ENCODE measurements at places on chromosomes 1 and 21.

DNA sequence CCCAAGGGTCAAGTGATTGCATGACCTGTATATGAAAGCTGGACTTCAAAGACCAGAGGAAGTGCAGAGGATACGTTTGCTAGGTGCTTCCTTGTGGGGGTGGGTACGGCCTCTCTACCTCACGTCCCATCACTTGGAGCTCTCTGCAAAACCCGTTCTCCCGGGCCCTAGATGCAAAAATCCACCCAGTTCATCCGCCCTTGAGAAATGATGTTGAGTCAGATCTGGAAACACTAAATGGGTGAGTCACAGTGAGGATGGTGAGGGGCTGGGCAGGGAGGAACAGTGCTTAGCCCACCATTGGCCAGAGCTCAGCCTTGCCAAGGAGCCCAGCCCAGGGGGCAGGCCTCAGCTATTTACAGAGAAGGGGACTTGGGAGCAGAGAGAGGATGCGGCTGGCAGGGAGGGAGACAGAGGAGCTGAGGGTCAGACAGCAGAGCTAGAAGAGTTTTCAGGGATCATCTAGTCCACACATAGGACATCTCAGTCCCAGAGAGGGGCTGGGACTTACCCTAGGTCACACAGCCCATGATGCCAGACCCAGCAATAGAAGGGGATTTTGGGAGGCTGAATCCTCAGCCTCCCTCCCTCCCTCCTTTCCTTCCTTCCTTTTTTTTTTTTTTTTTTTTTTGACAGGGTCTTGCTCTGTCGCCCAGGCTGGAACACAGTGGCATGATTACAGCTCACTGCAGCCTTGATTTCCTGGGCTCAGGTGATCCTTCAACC lies 14.6 kb downstream of the ARHGEF10L start:
- no peak for DNase-seq

DNA sequence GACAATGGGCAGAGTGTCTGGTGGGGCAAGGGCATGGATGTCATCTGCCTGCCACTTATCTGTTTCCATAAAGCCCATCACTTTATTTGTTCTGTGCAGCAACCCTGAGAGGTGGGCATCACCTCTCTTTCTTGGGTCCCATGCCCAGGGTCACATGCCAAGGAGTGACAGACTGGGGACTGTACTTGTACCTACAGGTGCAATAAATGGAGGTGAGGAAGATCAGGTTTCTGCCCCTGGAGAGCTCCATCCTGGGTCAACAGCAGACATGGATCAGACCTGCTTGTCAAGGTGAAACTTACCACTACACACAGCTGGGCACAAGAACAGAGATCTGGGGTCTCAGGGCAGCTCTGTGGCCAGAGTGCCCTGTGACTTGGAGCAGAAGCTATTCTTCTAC lies 18.4 kb upstream of the PRDM16 start:
- no peak for DNase-seq

- no peak for DNase-seq
Measured at GRCh38 chr1:228347181-228347580, 59.5 kb downstream of the TRIM11 start.

DNA sequence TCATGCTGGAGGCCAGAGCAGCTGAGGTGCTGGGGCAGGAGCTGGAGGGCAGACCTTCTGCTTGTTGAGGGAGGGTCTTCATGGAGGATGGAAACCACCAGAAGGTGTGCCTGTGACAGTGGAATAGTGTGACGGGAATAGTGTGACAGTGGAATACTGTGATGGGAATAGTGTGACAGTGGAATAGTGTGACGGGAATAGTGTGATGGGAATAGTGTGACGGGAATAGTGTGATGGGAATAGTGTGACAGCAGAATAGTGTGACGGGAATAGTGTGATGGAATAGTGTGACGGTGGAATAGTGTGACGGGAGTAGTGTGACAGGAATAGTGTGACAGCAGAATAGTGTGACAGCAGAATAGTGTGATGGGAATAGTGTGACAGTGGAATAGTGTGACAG lies 325.1 kb downstream of the HHAT start:
- no peak for DNase-seq

DNA sequence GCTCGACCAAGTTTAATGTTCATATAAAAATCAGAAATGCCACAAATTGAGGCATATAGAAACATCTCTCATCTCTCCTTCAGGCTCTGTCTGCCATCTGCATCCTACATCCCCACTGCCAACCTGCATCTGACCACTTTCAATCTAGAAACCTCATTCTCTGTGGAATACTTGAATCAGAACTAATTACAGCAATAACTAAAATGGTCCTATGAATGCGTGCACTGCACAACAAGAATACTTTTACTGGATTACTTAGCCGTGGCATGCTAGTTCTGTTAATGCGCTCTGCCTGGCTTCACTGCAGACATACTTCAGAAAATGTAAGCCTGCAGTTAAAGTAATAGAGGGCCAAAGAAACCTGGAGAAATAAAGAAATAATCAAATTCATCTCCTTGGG lies 89.8 kb upstream of the NR5A2 start:
- no peak for DNase-seq

GRCh38 chr1:220044678-220045355 lies 1.5 kb downstream of the EPRS1 start:
- no peak for DNase-seq

DNA sequence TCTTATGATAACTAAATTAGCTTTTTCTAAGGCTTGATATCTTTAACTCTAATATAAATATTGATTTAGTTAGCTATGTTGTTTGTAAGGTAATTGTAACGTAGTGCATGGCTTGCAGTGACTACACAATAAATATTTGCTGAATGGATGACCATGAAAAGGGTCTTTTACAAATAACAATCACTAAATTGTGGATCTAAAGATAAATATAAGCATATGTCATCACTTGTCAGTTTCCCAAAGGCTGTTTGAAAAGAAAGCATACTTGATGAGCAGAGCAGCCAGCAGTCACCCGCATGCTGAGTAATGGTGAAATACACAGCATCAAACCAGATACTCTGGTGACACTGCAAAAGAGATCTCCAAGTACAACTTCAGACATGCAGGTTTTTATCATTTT lies 92.5 kb upstream of the FMN2 start:
- peak; percentile 49 for DNase-seq

GRCh38 chr1:1069711-1070676 lies 4.1 kb downstream of the RNF223 start:
- DNase-seq, result no peak

GRCh38 chr1:54167422-54168139 lies 14.8 kb upstream of the CDCP2 start:
- DNase-seq, result no peak

- no peak for DNase-seq
Measured at GRCh38 chr1:67935560-67935959, 102.3 kb upstream of the GNG12 start.

GRCh38 chr1:41547336-41547735 lies 62.9 kb upstream of the EDN2 start:
- DNase-seq, result no peak

GRCh38 chr21:14545906-14546480 lies at the start of gene SAMSN1:
Gene SAMSN1 (minus strand): TSS chr21:14546315. CDS start chr21:14546261, 54 bp downstream.
- DNase-seq, result no peak

DNA sequence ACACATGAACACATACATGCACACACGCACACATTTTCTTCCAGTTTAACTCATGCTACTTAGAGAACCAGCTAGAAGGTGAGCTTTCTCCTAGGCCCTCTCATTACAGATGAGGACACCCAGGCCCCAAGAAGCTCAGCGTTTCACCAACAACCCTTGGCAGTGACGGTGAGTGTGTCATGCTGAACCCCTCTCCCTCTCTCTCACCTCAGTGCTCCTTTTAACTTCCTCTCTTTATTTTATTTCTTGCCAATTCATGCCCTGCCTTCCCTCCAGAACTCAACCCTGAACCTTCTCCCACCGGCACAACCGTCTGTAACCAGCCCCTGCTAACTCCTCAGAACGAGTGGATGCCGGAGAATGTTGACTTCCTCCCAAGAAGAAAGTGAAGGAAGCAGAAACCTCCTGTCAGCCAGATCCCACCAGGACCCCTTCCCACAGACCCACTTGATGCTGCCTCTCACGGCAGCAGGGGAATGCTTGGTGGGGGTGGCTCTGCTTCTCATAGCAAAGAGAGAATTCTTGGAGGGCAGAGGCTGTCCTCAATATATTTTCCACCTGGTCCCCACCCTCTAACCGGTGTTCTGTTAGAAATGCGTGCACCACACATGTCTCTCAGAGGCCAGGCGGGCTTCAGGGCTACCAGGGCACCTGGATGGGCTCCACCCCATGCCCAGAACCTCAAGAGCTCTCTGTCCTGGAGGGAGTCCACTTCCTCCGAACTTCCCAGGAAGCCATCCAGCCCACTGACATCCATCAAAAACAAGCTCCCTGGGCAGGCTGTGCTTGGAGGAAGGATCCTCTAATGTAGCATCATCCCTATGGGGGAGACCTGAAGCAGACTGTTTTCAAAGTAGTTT lies 134.0 kb downstream of the TOMM20 start:
- no peak for DNase-seq
